ENCODE measurements at places on chromosomes 5 and 9. TPM values are rescaled to one million over a fixed set of nuclear protein-coding genes. Genes with fewer than 3 reads are reported as not detected.

The MYMK gene
- total RNA-seq, result not detected

The MAP1B gene
- total RNA-seq, result 318 TPM

The HMCN2 gene
- 0.07 TPM for total RNA-seq

The PRSS3 gene
- total RNA-seq, result 24.4 TPM

The CD74 gene
- 0.13 TPM for total RNA-seq

The ORM2 gene
- not detected for total RNA-seq

The IL4 gene
- not detected for total RNA-seq

The GABRA6 gene
- total RNA-seq, result 0.66 TPM

The ZNF618 gene
- 28.3 TPM for total RNA-seq

The LURAP1L gene
- total RNA-seq, result 3.8 TPM

The HMMR gene
- total RNA-seq, result 53.1 TPM

The SPINK4 gene
- total RNA-seq, result not detected

The PCDHAC2 gene
- total RNA-seq, result 1.8 TPM

The SUSD3 gene
- 0.13 TPM for total RNA-seq

The PCDHA1 gene
- total RNA-seq, result not detected

The CRHBP gene
- total RNA-seq, result not detected

The PTGR1 gene
- 146 TPM for total RNA-seq

The NUTM2G gene
- total RNA-seq, result not detected

The KCNIP1 gene
- not detected for total RNA-seq

The PIP5KL1 gene
- total RNA-seq, result 0.43 TPM

The OR1J2 gene
- not detected for total RNA-seq

The NPR3 gene
- 0.13 TPM for total RNA-seq

The CCDC180 gene
- 0.79 TPM for total RNA-seq

The ABLIM3 gene
- 47.9 TPM for total RNA-seq

The TMEM174 gene
- not detected for total RNA-seq

The ACOT12 gene
- total RNA-seq, result not detected

The KIF12 gene
- 0.22 TPM for total RNA-seq

The EXOSC2 gene
- 49.1 TPM for total RNA-seq

The CATSPER3 gene
- not detected for total RNA-seq

The FAT2 gene
- total RNA-seq, result under 0.01 TPM

The PKD2L2 gene
- total RNA-seq, result not detected

The SCGB3A1 gene
- not detected for total RNA-seq

The NMUR2 gene
- total RNA-seq, result not detected

The CAMSAP1 gene
- 32.6 TPM for total RNA-seq

The SLC36A2 gene
- not detected for total RNA-seq

The LCN15 gene
- total RNA-seq, result not detected

The FBN2 gene
- total RNA-seq, result 208 TPM

The PRR16 gene
- total RNA-seq, result 0.66 TPM

The LCN1 gene
- not detected for total RNA-seq

The DMRT2 gene
- not detected for total RNA-seq

The FAM151B gene
- 3.4 TPM for total RNA-seq

The COL5A1 gene
- 109 TPM for total RNA-seq

The NR2F1-AS1 gene
- total RNA-seq, result 21.5 TPM

The CDH18 gene
- total RNA-seq, result not detected

The SH3PXD2B gene
- total RNA-seq, result 36.3 TPM

The SEMA6A gene
- total RNA-seq, result 1.6 TPM

The ST6GALNAC4 gene
- total RNA-seq, result 51.1 TPM

The OTP gene
- total RNA-seq, result not detected

The SLC2A6 gene
- total RNA-seq, result 19.0 TPM

The SPATA31E1 gene
- not detected for total RNA-seq

The SLCO6A1 gene
- not detected for total RNA-seq

The RCL1 gene
- 22.3 TPM for total RNA-seq

The EGFLAM gene
- total RNA-seq, result 1.7 TPM

The BTNL3 gene
- total RNA-seq, result not detected

The ZNF483 gene
- total RNA-seq, result 2.9 TPM

The INSYN2B gene
- 48.7 TPM for total RNA-seq

The PITX1 gene
- total RNA-seq, result 0.57 TPM

The INSL6 gene
- total RNA-seq, result not detected
